Fibroblast of mammary gland (primary cell): ENCODE measurements at places on chromosomes 5 and 9.

- no peak for DNase-seq
Observed at GRCh38 chr9:134390537-134390936, 64.3 kb downstream of the RXRA start.

DNA sequence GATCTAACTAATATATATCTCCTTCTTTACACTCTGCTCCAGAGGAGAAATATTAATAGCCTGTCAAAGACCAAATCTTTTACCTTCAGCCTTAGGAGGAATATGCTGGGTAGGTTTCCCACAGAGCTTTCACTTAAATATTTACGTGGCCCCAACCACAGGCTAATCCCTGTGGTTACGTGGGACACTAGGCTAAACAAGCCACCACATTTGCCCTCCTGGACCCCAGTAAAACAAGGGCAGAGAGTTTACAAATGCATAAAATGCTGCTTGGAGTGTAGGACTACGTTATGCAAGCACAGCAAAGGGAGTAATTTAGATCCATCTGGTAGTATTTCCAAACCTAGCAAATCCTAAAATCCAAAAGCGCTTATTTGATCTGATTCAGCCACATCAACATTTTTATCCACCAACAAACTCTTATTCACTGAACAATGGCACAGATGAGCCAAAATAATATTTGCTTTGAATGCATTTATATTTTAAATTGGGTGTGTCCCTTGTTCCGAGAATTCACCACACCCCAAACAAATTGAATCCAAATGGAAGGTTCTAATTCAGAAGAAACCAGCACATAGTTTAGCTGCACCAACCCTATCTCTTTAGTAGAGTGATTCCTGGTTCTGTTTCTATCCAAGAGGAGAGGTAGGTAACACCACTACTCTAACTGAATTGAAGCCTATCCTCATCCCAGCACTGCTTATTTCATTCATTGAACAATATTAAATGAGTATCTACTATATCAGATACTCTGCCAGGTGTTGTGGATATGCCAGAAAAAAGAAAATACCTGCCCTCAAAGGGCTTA lies 179.0 kb downstream of the TSSK1B start:
- DNase-seq, result no peak

DNA sequence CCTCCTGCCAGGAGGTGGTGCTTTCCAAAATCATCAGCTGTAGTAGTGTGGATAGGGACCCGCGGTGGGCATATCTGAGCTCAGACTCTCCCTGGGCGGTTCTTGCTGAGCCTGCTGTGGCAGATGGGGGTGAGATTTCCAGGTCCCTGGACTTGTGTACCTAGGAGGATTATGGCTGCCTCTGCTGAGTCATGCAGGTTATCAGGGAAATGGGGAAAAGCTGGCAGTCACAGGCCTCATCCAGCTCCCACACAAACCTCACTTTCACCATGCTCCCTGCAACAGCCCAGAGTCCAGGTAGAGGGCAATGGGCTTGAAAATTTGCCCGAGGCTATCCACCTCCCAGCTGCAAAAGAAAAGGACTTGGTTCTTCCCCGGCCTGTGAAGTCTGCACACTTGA lies 23.4 kb upstream of the MAMDC2 start:
- no peak for DNase-seq

- DNase-seq, result no peak
Observed at GRCh38 chr5:54415147-54415546, 40.4 kb upstream of the HSPB3 start.

DNA sequence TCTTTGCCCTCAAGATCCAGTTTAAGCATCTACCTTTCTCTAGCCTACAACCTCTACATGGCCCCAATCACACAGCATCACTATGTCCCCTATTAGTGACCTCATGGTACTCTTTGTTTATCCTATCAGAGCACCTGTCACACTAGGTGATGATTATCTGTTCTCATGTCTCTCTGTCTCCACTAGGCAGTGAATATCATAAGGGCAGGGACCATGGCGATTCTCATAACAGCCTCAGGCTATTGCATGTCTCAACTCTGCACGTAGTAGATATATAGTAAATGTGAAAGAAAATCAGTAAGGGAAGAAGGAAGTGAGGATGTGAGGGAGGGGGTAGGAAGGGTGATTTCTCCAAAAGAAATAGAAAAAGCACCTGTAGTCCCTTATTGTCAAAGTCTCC lies 311.0 kb downstream of the NSG2 start:
- no peak for DNase-seq

DNA sequence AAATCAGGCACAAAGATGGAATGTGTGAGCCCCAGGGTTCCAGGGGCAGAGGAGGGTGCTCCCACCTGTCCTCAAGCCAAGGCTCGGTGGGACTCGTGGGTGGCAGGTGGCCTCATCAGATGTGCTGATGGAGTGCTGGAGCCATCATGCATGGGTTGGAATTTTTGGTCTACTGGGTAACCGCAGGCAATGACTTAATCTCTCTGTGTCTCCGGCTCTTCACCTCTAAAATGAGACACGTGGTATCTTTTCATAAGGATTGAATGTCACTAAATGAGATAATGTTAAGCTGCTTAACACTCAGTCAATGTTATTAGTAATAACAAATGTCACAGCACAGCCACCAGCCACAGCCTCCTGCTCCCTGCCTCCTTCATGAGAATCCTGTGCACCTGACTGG lies 245.5 kb downstream of the HSPA4 start:
- no peak for DNase-seq

DNA sequence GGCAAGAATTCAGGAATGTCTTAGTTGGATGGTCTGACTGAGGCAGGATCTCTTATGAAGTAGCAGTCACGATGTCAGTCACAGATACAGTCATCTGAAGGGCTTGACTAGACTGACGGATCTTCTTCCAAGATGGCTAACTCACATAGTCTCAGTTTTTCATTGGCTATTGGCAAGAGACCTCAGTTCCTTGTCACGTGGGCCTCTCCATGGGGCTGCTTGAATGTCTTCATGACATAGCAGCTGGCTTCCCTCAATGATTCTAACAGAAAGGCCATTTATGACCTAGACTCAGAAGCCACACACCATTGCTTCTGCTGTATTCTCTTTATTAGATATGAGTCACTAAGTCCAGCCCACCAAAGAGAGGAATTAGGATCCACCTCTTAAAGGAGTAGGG lies 4.7 kb downstream of the APC start:
- DNase-seq, result peak; percentile 14

GRCh38 chr9:126673689-126674364 lies 60.1 kb downstream of the LMX1B start:
- DNase-seq, result no peak

GRCh38 chr5:76763136-76763535 lies 47.2 kb downstream of the F2R start:
- no peak for DNase-seq

GRCh38 chr5:149370878-149371277 lies 8.2 kb downstream of the IL17B start:
- DNase-seq, result no peak

DNA sequence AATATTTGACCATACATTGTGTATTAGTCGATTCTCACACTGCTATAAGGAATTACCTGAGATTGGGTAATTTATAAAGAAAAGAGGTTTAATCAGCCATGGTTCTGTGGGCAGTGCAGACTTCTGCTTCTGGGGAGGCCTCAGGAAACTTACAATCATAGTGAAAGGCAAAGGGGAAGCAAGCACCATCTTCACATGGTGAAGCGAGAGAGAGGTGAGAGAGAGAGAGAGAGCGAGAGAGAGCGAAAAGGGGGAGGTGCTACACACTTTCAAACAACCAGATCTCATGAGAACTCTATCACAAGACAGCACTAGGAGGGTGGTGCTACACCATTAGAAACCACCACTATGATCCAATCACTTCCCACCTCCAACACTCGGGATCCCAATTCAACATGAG lies 4.1 kb upstream of the GRAMD2B start:
- DNase-seq, result no peak

GRCh38 chr9:116837018-116837989 lies 150.2 kb downstream of the TRIM32 start:
- DNase-seq, result no peak

DNA sequence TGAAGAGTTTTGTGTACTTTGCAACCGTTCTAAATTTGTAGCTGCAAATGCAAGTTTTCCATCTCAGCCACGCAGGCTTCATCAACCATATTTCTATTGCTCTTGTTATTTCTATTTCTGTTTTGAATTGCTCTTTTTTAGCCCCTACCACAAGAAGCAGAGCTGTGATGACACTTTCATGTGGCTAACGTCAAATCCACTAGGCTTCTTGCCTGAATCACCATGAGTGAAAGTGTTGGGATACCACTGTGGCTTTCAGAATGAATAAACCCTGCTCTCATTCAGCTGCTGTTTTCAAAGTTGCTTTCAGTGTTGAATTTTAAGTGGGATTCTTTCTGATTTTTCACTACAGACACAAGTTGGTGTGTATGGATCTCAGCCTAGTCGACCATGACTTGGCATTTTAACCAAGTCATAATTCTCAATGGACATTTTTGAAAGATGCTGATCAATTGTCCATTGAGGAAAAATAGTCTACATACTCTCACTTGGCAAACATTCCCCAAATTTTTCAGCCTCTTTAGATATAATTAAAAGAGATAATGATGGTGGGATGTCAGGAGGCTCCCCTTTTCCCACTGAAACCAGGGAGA lies 41.0 kb upstream of the MTAP start:
- peak; percentile 15 for DNase-seq

DNA sequence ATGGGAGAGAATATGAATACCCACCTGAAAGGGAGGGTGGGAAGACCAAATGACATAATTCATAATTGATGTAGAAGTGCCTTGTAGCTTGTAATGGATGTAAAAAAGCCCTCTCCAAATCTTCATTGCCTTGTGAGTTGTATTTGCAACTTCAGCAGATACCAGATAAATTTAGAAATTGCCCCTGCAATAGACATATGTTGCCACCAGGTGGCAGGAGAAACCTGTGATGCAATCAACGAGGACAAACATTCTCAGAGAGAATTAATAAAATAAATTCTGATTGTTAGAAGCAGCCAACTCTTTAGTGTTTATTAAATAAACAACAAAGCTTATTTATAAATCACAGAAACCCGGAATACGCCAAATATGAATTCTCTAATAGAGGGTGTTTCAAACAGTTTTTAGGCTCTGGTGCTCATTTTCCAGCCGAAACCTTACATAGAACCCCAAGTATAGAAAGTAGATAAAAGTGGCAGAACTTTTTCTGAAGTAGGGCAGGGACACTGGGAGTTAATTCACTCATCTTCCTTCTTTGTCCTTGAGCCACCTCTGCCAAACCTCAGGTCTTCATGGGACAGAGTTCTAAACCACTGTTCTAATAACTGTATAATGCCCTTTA lies 147.8 kb downstream of the TMEM38B start:
- DNase-seq, result peak; percentile 44

DNA sequence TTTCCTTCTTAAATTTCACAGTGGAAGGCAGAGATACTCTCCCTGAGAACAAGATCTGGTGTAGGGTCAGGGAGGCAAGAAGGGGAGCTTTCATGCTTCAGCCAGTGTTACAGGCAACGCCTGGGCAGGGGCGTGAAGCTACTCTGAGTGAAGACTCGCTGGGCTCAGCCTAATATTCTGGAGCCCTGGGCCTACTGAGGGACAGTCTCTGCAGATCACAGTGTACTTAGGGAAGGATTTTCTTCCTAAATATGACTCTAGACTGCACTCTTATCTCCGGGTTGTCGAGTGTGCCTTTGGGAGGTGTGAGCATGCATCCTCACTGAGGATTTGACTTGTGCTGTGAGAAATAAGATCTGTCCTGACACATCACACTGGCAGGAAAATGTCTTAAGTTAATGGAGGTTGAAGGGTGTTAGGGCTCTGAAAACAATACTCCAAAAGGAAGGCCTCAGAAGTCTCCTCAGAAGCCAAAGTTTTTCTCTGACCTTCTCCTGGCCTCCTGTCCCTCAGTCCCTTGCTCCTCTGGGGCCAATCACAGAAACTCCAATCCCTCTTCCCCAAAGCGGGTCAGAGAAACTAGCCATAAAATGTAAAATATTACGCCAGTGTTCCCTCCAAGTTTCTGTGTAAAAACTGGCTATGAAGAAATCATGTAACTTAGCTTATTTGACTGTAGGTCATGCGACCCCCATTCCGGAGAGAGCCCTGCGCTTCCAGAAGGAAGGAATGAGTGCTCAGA lies 156.8 kb upstream of the TBC1D2 start:
- DNase-seq, result no peak

DNA sequence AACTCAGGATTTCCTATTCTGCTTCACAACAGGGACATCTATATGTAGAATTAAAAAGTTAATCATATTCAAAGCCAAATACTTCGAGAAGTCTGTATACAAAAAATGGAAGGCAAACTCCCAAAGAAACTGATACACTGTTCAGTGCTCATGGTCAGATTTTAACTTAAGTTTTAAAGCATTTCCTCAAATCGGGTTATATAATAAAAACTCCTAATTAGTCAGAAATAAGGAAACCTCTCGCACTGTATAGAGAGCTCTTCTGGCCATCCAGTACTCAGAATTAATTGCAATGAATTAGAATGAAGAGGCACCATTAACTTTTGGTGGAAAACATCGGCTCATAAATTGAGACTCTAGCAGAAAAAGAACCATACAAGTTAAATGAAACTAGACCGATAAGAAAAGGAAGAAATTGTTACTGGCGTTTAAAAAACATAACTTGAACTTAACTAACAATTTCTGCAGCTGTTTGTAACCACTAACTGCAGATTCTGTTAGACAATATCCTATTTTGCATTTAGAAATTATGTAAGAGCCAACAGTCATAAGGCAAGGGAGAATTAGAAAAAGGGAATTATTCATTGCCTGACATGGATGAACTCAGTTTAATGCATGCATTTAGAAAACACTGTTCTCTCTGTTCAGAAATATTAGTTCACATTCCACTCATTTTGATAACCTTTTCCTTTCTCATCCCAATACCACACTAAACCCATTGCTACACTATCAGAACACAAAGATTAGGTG lies 96.6 kb downstream of the FNBP1 start:
- no peak for DNase-seq
